T1000 (cell line): ENCODE measurements at places on chromosomes 6 and 20.
A peak's percentile ranks its signal among the peaks of the same experiment; 100 is the strongest.

- no peak for DNase-seq
Observed at GRCh38 chr6:94133106-94133505, 713.7 kb upstream of the EPHA7 start.

DNA sequence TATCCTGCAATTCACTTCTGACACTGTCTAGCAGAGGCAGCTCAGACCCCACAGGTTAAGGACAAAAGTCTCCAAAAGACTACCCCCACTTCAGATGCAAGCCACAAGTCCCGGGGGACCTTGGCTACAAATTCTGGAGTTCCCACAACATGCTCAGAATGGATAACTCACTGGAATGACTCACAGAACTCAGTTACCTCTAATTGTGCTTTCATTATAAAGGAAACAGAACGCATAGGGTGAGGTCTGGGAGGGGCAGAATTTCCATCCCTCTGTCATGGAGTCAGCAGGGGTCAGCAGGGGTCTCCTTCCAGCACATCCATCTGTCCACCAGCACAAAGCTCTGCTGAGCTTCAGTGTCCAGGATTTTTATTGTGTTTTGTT lies 184.2 kb downstream of the CDH4 start:
- DNase-seq, result no peak

- DNase-seq, result no peak
Observed at GRCh38 chr20:4113615-4114603, 98.6 kb upstream of the RNF24 start.

DNA sequence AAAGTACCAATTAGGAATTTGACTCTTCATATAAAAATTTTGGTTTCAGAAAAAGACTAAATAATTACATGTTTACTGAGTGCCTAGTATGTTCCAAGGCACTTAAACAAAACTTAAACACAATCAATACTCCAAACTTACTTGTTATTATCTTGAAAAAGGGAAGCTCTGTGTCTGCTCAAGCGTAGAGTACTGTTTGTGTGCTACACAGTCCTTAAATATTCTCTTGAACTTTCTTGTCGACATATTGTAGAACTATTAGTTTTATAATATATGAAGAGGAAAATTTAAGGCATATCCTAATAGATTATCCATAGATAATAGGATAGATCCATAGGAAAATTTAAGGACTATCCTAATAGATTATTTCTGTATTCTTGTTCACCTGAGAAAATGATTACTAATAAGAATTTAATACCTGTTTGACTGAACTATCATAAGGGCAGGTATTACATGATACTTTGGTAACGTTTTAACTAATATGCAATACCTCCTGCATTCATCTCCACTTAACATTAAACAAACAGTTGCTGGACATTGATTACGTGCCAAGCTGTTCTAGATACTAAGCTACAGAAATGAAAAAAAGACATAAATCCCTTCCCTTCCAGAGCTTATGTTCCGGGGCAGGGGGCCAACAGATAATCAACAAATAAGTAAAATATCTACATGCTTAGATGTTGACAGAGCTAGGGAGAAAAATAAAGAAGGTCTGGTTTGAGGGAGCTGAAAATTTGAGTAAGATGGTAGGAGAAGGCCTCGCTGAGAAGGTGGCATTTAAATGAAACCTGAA lies 115.2 kb upstream of the BCLAF1 start:
- no peak for DNase-seq

DNA sequence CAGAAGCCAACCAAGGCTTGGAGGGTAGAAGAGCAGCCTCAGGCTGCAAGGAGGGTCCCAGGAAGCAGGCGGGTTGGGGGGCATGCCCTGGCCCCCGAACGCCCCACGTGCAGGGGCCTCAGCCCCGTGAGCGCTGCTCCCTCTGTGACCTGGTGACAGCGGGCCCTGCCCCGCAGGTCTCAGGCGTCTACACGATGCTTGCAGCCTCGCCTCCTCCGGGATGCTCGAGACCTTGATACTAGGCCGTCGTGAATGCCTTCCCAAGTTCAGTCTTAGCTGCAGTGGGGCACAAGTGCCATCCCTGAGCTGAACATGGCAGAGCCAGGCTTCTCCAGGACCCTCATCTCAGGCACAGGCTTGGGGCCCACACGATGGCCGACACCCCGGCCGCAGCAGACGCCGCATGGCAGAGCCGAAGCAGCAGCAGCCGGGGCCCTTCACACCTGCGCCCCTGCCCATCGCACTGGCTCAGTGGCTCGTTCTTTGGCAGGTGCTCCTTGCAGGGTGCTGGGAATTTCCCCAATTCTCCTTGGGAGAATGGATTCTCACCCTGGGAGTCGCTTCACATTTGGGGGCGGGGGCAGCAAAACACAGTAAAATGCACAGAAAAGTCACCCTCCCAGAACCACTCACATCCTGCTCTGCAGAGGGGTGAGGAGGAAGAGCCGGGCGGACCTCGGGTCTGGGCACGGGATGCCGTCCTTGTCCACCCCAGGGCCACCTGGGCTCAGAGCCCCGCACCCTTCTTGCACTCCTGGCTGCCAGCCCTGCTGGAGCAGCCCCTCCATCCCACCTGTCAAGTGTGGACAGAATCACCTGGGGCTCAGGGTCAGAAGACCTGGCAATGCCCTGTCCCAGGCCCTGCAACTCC lies 161.8 kb downstream of the DLL1 start:
- DNase-seq, result no peak

- no peak for DNase-seq
Observed at GRCh38 chr6:122673343-122673961, 63.2 kb downstream of the PKIB start.

DNA sequence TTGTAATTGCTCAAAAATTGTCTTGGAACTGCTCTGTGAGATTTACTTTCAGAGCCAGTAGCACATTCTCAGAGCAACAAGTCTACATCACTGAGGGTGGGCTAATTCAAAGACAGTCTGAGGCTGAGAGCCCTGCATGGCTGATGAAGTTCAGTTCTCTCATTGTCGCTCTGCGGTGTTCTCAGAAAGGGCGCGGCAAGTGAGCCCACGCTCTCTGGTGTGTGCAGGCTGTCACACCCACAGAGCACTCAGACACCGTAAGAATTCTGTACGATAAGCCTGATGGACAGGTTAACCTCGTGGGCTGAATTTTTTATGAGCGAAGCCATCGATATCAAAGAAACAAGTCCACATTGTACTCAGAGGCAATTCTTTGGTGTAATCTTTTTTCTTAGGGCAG lies 557.8 kb downstream of the HACE1 start:
- no peak for DNase-seq

GRCh38 chr20:24735263-24735662 lies 213.8 kb upstream of the CST7 start:
- no peak for DNase-seq

DNA sequence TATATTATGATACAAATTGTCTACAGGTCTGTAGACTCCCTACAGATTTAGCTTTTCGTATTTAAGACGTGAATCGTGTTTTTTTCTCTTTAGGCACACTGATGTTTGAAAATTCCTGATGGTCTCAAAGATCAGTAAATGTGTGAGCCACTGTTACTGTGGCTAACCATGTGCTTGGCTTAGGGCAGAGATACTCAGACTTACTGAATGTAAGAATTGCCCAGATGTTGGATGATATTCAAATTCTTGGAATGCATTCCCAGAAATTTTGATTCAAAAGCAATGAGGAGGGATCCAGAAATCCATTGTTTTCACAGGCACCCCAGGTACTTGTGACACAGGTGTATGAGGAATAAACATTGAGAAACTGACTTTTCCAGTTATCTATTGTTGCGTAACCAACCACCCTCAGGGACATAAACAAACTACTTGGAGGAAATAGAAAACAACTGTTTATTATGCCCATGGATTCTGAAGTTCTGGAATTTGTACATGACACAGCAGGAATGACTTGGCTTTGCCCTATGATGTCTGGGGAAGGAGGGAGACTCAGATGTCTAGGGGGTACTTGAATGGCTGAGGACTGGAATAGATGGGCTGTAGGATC lies 339.6 kb upstream of the CITED2 start:
- DNase-seq, result no peak

GRCh38 chr6:26175428-26176181 lies 88.4 kb downstream of the HFE start:
- no peak for DNase-seq

DNA sequence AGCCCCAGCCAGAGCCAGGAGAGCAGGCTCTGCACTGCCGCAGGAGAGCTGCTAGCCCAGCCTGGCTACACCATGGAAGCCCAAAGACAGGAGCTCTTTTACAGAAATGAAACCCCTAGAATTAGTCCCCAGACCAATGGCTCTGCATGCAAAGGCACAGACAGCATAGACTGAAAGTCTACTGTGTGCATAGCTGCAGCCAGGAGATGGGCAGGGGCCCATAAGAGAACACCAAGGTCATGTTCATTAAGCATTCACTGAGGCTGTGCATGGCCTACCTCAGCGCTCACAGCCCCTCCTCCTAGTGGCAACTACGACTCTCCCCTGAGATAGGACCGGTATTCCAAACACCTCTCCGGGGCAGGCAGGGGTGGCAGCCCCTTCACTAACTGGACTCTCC lies 34.9 kb downstream of the SNX5 start:
- DNase-seq, result no peak

DNA sequence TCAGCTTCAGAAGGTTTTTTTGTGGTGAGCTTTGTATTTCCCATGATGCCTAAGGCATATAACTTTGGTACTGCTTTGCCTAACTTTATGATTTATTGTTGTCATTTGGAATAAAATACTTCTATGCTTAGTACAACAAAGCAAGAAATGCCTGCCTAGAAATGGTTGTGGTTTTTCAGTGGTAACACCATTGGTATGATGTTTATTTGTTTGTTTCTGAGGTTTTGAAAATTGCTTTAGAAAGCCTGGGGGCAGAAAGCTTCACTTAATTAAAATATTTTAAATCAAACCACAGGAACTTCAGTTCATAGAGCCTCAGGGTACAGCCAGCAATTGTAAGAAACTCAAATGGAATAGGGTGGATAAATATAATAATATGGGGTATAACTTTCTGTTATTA lies 351.2 kb upstream of the MAP3K7 start:
- no peak for DNase-seq

DNA sequence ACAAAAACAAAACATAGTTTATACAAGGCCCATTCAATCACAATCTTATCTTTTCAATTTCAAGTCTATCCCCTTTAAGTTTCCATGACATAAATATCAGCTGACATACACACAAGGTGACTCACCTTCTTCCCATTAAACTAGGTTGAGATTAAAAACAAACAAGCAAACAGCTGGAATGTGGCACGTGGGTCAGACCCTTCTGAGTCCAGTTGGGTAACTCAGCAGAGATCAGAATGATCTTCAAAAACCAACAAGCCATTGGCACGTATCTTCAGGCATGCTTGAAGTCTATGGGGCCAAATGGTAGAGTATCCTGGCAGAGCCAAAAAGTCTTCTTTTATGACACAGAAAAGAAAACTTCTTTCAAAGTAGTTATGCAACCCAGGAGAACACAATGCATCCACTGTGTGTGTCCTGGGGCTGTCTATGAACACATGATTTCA lies 603.5 kb upstream of the CITED2 start:
- DNase-seq, result peak; percentile 39

DNA sequence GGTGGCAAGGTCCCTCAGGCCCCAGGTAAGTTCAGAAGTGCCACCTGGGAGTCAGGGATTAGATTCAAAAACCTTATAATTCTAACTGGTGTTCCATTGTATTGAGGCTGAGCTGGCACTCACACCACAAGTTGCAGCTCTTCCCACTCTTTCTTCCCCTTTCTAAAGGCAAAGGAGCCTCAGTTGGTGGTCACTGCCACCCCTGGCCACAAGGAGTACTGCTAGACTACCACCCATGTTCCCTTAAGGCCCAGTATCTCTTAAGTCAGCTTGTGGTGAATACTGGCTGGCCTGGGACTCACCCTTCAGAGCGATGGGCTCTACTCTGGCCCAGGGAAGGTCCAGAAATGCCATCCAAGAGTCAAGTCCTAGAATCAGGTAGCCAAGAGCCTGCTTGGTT lies 421.1 kb upstream of the KHDRBS2 start:
- DNase-seq, result no peak

DNA sequence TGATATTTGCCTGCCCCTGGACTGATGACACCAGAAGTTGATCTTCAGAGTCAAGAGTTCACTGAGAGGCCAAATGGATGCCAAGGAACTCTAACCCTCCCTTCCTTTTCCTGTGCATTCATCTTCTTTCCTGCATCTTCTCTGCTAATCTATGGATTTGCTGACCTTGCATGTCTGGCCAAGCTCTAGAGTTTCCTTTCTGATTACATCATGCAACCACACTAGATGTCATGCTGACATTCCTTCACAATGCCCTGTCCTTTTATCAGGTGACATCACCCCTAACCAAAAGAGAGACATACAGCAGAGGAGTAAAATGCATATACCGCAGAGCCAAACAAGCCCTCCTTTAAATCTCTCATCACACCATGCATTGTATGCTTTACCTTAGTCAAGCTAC lies 487.6 kb downstream of the TFAP2A start:
- no peak for DNase-seq

DNA sequence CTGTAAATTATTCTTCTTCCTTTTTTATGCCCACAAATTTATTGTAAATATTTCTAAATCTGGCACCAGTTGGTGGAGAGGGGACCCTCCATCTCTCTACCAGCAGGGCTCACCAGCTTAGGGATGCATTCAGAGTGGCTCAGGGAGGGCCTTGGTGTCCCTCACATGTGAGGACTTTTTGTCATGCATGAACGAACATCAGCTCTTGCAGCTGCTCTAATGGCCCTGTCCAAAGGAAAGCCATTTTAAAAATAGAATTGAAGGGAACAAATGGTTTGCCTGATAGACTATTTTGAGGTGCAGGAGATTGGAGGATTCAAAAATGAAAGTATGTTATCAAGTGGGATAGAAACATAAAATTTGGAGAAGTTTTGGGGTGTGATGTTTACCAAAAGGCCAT lies 37.5 kb upstream of the KLHL31 start:
- DNase-seq, result no peak

DNA sequence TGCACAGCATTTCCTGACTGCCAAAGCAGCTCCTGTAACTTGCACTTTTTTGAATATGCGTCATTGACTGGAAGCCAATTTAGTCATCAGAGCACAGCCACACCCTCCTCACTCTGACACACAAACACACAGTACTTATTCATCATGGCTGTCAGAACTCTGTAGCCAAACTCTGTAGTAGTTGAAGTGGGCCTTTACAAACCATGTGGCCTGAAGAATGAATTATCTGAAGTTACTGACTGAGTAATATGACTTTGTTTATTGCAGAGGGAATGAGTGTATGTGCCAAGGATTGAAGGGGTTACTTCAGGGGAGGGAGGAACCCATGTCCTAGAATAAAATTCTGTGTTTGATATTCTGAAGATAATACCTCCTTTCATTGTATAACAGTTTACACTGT lies 102.7 kb downstream of the FIG4 start:
- peak; percentile 33 for DNase-seq

- no peak for DNase-seq
Observed at GRCh38 chr20:10201321-10201870, 17.2 kb upstream of the SNAP25 start.

GRCh38 chr6:122422614-122423267 lies 23.3 kb downstream of the HSF2 start:
- DNase-seq, result no peak
